CD4-positive, alpha-beta T cell (primary cell): ENCODE measurements at places on chromosomes 11 and 22. TPM values are rescaled to one million over a fixed set of nuclear protein-coding genes. Genes with fewer than 3 reads are reported as not detected.

GRCh38 chr11:101456812-101457211, 127.0 kb downstream of the TRPC6 start:
- no peak for DNase-seq

- DNase-seq, result peak; percentile 69
Observed at GRCh38 chr11:119509969-119510401, 87.0 kb upstream of the THY1 start.

Gene HEPN1
- total RNA-seq, result not detected

DNA sequence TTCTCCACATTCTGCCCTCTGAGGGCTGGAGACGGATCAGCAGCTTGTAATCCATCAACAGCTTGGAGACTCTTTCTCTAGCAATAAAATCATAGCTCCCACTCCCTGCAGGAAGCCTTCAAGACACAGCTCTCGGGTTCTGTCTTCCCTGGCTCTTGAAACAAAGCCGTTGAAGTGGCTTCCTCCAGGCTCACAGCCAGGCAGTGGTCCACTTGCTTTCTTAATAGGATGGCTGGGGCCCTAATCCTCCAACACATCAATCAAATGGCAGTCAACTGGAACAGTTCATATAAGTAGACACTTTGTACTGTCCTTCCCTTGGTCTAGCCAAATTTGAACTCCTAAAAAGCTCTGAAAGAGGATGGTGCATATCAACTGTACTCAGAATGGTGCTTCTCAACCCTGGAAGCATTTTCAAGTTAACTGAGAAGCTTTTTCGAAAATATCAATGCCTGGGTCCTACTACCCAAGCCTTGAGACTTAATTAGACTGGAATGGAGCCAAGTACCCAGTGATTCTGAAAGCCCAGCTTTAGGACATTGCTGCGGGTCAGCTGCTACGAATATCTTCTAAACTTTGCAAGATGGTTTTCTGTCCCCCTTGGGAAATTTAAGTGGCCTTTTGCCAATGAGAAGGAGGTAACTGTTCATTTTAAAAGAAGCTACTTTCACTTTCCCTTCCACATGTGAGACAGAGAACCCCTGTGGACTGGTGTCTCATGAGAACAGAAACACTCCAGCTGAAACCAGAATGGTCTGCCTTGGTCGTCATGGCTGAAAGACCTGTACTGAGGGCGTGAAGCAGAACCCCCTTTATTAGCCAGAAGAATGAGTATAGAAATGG, 74.7 kb downstream of the SC5D start:
- peak; percentile 11 for DNase-seq

Gene SHANK3
- not detected for total RNA-seq

GRCh38 chr11:8807544-8808225, 103.3 kb upstream of the AKIP1 start:
- DNase-seq, result no peak

DNA sequence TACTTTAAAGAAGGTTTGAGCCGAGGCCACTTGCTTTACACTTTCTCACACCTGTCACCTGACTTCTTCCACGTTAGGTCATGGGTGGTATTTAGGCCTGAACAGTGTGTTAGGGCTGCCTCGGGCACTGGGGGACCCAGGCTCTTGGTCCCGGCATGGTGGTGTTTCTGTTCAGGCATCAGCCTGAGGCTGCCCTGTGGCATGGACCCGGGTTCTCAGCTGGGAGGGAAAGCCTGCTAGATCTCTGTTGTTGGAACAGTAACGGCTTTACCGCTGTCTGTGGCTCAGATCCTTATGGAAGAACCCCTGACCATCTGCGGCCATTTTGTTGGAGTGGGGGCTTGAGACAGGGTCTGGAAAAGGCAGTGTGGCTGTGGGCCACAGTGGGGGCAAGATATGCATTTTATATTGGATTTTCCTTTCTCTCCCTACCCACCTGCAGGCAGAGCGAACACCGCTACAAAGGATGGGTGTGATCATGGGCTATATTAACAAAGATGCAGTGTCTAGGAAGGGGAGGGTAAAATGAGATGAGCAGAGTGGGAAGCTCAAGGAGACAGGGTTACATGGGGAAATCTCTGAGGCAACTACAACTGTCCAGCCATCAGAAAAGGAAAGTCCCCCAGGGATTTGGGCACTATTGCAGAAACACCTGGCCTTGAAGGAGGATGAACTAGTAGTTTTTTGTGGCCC, 1.6 kb upstream of the KCNJ11 start:
- no peak for DNase-seq

Gene TYR
- not detected for total RNA-seq

GRCh38 chr11:122248131-122248530, 132.1 kb upstream of the BLID start:
- no peak for DNase-seq

Gene PHETA2
- 0.42 TPM for total RNA-seq

Gene DRICH1
- 1.7 TPM for total RNA-seq

- peak; percentile 57 for DNase-seq
Observed at GRCh38 chr11:4636962-4637661, at the start of gene OR51D1. Gene OR51D1 (plus strand): TSS chr11:4637477. CDS start chr11:4639791, 2,314 bp downstream.
